ENCODE measurements at places on chromosomes 11 and 22.

GRCh38 chr11:132064987-132065620, 694.7 kb downstream of the NTM start:
- DNase-seq, result no peak

GRCh38 chr11:103792981-103793468, 243.4 kb upstream of the DDI1 start:
- DNase-seq, result no peak

DNA sequence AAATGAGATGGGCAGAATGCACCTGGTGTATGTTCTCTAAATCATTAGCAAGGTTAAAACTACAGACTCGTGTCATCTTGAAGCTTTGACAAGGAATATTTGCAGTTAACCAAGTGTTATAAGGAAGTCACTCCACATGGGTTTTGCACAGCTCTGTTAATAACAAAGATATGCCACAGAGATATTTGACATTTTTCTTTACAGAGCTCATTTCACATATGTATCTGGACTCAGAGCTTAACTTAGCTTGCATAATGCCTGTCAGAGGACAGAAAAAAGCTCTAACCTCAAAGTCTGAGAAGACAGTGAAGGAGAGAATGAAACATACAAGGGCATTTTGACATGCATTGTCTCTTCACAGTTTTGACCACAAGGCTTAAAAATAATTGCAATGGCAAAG, 105.5 kb downstream of the C11orf87 start:
- no peak for DNase-seq

DNA sequence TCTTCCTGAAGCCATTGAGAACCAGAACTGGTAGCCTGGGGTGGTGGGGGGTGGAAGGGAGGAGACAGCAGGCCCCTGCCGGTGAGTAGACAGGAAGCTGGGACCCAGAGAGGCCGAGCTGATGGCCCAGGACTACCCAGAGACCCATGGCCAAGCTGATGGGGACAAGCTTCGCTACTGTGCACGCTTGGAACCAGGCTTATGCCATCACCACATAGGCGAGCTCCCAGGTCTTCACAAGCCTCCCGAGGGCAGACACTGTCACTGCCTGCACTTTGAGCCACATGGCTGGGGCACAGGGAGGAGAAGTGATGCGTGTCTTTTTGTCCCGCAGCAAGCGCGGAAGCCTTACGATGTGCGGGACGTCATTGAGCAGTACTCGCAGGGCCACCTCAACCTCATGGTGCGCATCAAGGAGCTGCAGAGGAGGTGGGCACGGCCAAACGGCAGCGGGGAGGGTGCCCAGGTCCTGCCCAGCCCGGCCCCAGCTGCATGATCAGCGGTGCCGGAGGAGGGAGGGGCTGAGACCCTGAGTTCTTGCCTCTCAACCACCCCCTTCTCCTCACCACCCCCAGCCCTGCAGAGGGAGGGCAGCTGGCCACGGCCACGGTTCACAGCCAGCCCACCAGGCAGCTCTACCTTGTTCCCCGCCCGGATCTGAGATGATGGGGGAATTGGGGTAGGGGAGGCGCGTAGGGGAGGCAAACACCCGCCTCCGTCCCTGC, 76.0 kb upstream of the KCNQ1OT1 start:
- DNase-seq, result no peak

DNA sequence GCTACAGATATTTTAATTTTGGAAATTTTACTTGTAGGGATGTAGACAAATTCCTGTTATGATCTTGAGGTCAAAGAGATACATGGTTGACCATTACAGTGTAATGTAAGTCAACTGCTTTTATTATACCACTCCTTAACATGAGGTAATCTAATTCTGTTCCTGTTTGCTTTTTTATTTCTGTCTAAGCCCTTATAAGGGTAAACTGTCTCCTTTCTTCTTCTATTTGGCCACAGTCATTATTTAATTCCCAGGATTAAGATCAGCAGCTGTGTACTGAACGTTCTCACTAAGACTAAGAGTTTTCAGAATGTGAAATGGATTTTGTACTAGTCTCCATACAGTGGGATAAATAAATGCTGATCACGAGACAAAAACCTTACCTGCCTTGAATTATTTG, 32.8 kb downstream of the C2CD3 start:
- DNase-seq, result no peak

- peak; percentile 75 for DNase-seq
Observed at GRCh38 chr11:15826826-15827225, 529.5 kb downstream of the SOX6 start.

DNA sequence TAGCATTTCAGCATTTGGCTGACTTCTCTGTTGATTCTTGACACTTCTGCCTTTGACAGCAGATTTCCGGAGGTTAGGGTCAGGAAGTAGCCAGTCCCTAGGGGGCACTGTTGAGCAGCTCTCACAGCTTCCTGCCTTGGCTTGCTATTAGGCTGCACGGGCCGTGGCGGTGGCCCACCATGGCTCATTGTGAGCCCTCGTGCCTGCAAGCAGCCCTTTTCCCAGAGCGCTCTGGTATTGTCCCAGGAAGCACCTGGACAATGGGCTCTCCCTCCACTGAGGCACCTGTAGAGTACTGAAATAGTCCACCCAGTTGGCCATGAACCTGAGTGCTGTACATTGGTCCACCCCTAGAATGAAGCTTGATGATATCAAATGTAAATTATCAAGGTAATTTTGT, 100.2 kb upstream of the GAL start:
- no peak for DNase-seq

DNA sequence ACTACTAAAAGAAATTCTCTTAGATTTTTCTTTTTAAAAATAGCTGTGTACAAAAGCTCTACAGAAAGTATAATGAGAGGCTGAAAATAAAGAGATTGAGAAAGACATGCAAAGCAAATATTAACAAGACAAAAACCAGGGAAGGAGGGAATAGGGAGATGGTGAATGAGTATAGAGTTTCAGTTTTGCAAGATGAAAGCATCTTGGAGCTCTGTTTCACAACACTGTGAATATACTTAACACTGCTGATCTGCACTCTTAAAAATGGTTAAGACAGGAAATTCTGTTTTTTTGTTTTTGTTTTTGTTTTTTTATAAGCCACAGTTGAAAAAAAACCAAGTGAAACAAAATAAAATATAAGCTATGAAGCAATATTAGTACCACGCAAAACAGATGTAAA, 5.5 kb downstream of the TMEM218 start:
- DNase-seq, result no peak

DNA sequence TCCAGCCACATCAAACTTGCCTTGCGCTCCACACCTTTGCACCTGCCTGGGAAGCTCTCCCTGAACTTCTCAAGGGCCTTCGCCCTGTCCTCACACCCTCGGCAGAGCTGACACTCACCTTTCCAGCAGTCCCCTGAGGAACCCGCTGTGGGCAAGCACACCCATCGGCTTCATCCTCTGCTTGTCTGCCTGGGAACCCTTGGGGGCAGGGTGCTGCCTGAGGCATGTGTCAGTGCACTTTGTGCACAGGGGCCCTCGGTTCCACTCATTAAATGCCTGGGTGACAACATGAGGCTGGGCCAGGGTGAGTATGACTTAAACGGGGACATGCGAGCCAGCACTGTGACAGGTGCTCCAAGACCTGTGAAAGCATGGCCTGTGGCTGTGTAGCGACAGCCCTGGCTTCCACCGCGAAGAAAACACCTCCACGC, 2.6 kb upstream of the LRFN4 start:
- no peak for DNase-seq

GRCh38 chr11:41781441-41781840, 322.0 kb upstream of the LRRC4C start:
- no peak for DNase-seq

GRCh38 chr11:70764356-70764905, 366.1 kb downstream of the CTTN start:
- DNase-seq, result no peak

DNA sequence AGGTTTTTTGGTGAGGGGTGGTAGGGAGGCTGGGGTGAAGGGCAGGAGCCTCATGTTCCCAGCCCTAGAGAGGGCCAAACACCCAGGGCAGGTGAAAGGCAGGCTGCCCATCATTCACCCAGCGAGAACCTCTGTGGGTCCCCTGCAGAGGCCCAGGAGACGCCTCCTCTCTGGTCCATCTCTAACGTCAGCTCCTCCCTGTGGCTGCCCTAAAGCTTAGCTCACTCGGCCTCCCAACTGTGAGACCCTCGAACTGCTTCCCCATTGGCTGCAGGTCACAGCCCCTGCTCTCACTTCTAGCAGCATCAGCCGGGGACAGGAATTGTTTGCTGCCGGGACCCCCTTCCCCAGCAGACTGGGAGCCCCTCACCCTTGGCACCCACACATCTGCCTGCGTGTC, 615 bp upstream of the NFAM1 start:
- no peak for DNase-seq

DNA sequence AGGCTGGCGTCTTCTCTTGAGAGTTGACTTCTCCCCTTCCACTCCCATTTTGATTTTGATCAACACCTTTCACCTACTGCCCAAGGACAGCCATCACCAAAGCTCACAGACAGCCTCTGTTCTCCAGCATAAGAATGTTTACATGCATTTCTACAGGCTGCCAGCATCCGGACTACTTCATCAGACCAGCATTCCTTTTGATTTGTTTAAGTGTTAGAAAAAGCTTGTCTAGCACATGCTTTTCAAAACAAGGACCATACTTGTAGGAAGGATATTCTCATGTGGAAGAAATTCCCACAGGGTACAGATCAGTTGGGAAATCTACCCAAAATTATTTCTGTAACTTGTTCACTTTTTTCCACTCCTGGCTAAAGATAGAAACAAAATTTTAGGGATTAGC, 6.2 kb upstream of the KCNA4 start:
- no peak for DNase-seq

DNA sequence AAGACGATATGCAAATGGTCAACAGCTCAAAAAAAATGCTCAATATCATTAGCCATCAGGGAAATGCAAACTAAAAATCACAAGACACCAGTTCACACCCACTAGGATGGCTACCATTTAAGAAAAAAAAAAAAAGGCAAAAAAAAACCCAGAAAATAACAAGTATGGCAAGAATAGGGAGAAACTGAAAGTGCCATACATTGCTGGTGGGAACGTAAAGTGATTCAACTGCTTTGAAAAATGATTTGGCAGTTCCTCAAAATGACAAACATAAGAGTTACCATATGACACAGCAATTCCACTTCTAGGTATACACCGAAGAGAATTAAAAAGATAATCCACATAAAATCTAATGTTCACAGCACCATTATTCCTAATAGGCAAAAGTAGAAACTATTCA, 47.5 kb downstream of the PICALM start:
- no peak for DNase-seq

DNA sequence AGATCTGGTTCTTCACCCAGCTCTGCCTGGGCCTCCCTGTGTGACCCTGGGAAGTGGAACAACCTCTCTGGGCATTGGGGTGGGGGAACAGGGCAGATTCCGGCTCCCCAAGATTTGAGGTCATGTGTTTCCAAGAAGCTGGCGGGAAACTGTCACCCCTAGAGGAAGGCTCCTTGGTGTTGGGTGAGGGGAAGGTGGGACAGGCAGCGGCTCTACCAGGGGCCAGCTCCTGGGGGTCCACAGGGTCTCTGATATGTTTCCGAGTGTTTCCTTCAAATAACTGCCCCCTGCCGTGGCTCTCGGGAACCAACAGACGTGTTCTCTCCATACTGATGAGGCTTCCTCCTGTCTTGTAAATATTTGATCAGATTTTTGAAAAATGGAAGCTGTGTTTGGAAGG, 78.5 kb downstream of the MPPED1 start:
- DNase-seq, result no peak

GRCh38 chr22:50045211-50046018, 12.7 kb downstream of the TTLL8 start:
- no peak for DNase-seq
